ENCODE measurements at places on chromosomes 13 and 19. TPM values are rescaled to one million over a fixed set of nuclear protein-coding genes. Genes with fewer than 3 reads are reported as not detected.

The DHDH gene
- 1.5 TPM for total RNA-seq

The SLC1A6 gene
- total RNA-seq, result not detected

- DNase-seq, result no peak
Observed at GRCh38 chr13:113023694-113024430, 54.8 kb downstream of the MCF2L start.

- DNase-seq, result no peak
Observed at GRCh38 chr13:25372284-25373081, 709 bp downstream of the ATP8A2 start.

The DNAAF3 gene
- 1.6 TPM for total RNA-seq

The ZNF225 gene
- 2.8 TPM for total RNA-seq

GRCh38 chr13:46544811-46545210, 8.2 kb upstream of the LRCH1 start:
- no peak for DNase-seq

The MATK gene
- 0.66 TPM for total RNA-seq
